OCI-LY7 (cell line): ENCODE measurements at places on chromosomes 12 and 14. TPM values are rescaled to one million over a fixed set of nuclear protein-coding genes. Genes with fewer than 3 reads are reported as not detected.

RNASE3 gene
- total RNA-seq: not detected in 2 replicates

LGMN gene
- total RNA-seq: 22.1 and 26.1 TPM in 2 replicates

HOXC4 gene
- total RNA-seq: 20.0 and 20.1 TPM in 2 replicates

GNB3 gene
- total RNA-seq: 20.4 and 23.7 TPM in 2 replicates

KRT5 gene
- total RNA-seq: 0.74 and 0.91 TPM in 2 replicates

PAH gene
- total RNA-seq: not detected in 2 replicates

IL25 gene
- total RNA-seq: not detected in 2 replicates

ZNF140 gene
- total RNA-seq: 13.1 and 15.7 TPM in 2 replicates

HCAR2 gene
- total RNA-seq: not detected in 2 replicates

SYNE2 gene
- total RNA-seq: 212 and 232 TPM in 2 replicates

PPP4R4 gene
- 0.93 and 1.00 TPM in 2 replicates for total RNA-seq

DNA sequence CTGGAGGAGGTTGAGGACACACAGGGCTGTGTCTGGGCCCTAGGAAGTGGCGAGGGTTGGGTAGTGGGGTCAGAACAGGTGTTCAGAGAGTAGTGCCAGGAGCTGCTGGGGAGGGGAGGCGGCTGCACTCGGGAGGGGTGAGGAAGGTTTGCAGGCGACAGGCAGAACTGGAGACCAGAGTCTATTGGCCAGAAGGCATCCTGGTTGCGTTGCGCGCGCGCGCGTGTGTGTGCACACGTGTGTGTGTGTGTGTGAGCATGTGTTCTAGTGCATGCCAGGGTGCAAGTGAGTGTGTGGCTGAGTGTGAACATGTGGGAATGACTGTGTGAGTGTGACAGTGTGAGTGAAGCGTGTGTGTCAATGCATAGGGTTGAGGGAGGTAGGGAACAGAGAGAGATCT, 86.4 kb downstream of the CCDC92 start:
- no peak for DNase-seq

DNA sequence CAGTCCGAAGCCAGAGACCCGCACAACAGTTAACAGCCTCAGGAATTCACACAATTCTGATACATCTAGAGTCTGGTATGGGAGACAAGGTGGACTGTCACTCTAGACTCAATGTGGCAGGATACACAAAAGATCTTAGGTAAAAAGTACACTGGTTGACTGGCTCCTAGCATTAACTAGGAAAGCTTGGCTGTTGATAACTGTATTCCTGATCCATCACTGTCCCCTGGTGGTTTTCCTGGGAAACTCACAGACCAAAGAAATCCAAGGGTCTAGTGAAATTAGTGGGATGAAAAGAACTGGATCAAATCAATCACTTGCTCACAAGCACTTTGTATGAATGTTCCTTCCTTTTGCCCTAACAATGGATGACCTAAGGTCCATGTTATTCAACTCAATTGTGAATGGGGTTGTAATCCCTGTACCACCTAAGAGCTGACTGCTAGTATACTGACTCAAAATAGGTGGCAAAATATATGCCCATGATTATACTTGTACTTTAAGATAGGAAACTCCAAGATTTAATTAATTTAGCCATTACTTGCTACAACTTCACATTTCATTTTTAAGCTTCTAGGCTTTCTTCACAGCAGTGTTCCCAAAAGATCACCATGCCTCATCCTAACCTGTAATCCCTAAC, 14.0 kb downstream of the NPC2 start:
- DNase-seq: peak; percentile 11

GRCh38 chr12:111330800-111331752, 37.8 kb downstream of the PHETA1 start:
- DNase-seq: peak; percentile 61

GRCh38 chr12:42056130-42056529, 88.5 kb downstream of the GXYLT1 start:
- DNase-seq: peak; percentile 56

GRCh38 chr12:95896846-95897245, 38.1 kb downstream of the SNRPF start:
- no peak for DNase-seq

DNA sequence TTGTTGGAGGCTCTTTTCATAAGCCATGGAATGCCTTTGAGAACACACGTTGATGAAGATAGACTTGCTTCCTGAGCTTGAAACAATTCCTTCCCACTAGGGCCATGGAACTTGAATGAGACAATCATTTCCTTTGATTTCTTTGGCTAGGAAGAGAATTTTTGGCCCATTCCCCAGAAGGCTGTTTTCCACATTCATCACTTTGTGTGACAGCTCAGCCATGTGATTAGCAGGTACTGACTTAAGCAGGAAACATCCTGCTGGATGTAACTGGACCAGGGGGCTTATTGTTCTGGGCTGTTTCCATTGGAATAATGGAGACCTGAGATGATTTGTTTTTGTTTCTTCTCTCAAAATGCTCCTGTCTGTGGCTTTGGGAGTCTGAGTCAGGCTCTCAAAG, 469.8 kb upstream of the SEL1L start:
- DNase-seq: no peak

GRCh38 chr14:87847216-87847755, 145.7 kb downstream of the GALC start:
- DNase-seq: no peak

DNA sequence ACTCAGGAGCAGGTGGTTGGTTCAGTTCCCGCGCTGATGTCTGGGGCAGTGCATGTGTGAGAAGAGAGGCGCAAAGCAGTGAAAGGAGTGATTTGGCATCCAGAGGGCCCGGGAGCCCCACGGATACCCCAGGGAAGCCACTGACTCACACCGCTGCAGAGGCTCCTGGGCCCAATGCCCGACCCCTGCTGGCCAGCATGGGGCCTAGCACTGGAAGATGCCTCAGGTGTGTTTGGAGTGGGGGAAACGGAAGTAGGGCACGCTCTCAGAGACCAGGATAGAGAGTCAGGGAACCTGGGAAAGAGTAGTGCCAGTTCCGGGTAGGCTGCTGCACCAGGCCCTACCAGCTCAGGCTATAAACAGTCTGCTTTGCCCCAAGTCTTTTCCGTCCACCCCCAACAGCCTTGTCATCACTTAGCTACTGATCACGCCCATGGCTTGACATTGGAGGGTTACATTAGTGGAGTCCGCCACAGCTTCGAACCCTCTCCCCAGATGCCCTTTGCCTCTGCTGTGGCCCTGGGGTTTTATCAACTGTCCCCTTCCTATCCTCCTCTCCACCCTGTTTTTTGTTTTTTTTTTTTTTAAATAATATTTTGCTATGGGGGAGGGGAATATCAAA, 9.5 kb upstream of the CSAD start:
- DNase-seq: peak; percentile 57

DNA sequence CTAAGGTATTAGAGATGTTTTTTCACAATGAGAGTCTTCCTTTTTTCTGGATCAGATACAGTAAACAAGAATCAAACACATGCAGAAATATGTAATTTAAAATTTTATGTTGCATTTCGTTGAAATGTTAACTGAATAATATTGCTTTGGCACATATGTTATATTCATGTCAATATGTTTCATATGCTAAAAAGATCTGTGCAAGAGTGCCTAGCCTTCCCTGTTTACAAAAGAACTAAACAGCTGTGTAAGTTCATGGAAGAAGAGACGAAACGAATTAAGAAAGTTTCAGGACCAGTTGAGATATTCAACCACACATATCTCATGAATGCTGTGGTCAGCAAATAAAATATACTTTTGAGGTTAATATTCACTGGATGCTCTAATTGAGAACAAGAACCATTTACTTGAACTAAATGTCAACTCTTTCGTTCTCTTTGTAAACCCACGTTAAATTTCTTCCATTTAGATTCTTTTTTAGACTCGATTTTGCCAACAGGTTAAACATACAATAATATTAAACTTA, 289.5 kb downstream of the FOXG1 start:
- DNase-seq: no peak

- DNase-seq: no peak
These were observed 473.9 kb downstream of the TRHDE start for GRCh38 chr12:72746048-72746447.

DNA sequence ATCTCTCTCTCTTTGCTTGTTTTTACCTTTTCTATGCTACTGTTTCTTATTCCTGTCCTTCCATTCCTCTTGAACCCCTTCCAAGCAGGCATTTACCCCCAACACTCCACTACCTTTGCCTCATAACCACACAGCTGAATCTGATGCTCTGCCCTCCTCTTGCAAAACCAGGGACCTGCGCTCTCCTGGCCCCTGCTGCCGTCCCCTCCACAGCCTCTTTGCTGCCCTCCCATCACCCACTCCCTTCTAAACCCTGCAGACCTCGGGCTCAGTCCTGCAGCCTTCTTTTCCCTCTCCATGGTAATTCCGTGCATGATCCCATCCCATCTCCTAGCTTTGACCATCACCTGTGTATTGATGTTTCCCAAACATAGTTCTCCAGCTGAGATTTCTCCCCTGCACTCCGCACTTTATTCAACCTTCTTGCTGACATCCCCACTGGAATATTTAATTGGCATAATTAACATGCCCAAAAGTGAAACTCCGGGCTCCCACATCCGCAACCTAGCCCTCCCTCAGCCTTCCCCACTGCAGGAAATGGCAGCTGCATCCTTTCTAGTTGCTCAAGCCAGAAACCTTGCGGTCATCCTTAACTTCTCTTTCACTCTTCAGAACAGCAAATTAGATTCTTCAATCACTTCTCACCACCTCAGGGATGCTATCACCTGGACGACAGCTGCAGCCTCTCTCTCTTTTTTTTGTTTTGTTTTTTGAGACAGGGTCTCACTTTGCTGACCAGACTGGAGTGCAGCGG, 16.0 kb downstream of the FIGNL2 start:
- DNase-seq: peak; percentile 46

DNA sequence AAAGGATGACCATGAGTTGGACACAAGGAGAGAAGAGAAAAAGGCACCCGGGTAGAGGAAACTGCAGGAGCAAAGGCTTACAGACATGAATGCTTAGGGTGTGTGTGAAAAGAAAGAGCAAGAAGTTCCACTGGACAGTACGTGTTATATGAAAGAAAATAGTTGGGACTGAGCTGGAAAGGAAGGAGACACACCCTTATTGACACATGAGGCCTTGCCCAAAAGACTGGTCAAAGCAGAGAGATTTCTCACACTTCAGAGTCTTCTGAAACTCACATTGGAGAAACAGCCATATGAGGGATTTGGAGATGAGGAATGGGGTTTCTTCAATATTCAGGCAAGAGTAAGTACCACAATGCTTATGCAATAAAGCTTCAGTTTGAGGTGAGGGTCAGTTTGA, 56.0 kb downstream of the TTC9 start:
- DNase-seq: no peak

DNA sequence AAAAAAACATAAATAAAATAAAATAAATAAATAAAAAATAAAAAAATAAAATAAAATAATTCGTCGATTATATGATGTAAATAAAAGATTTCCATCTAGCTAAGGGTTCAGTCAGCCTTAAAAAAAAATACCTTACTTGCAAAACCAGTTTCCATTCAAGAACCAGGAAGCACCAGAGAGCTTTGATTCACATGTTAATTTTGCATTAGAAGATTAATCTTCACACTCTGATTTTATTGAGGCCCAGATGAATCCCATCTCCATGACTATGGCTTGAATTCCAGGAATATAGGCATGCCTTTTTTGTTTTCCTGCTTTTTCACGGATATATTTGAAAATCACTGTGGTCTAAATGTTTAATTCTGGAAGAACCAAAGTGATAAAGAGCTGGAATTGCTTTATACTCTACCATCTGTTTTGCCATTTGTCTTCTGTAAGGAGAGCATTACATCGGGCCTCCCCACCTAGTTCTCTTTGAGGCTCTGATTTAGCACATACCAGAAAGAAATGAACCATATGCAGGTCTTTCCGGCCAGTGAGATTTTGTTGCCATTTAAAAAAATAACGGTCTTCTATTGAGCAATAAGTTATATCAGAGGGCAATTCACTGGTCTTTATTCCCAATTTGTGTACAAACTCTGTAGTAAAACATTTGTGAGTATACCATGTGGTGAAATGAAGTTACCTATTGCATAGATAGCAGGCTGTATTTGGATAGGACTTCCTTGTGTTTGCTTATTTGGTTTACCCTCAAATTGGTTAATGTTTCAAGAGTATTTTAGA, 175.5 kb downstream of the AEBP2 start:
- no peak for DNase-seq

- no peak for DNase-seq
These were observed 23.2 kb upstream of the RIN3 start for GRCh38 chr14:92490239-92490959.

DNA sequence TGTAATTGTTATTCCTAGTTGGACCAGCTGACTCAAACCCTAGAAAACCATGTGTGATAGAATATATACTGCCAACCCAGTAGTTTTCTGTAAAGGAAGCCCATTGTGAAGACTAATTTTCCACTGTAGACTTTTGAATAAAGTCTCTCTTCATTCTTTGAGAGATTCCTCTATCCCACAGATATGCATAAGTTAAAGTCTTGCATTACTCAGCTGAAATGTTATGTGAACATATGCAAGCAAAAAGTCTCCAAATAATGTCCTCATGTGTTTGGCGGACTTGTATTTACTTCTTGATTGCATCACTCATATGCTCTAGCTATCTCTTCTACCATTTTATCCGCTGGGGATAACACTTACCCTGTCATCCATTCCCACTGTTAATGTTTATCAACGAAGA, 35.1 kb upstream of the OTOGL start:
- DNase-seq: no peak

DNA sequence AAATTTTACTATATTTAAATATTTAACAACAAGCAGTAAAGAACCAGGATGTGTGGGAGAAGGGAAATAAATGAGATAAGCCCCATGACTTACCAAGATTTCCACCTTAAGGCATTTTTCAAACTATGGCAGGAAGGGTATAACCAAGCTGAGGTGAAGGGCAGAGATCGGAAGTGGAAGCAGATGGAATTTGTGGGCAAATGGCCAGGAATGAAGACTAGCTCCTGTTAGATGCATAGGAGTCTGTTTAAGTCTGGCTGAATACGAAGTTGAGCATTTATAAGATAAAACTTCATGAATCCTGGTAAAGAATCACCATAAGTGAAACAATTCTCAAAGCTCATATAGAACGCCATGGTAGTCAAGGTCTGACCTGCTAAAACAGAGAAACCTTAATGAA, 163.5 kb downstream of the DIO2 start:
- DNase-seq: no peak

DNA sequence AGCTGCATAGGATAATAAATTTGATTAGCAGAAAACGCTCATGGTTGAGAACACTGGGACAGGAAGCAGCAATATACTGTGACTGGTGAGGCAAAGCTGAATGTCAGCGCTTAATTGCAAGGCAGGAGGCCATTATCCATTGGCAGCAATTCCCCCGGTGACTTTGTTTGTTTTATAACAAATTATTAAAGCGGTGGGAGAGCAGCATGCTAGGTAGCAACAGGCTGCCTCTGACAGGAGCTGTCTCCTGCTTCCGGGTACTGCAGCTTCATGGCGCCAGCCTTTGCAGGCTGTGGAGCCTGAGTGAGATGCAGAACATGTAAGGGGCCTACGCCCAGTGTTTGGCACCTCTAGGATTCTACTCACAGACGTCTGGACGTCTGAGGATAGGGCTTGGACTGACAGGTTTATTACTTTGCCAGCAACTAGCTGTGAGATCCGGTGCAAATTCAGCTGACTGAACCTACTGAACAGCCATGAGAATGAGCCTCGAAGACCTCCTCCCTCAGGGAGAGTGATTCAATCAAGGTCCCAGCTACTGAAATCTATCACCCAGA, 82.1 kb upstream of the SSTR1 start:
- DNase-seq: peak; percentile 92

- DNase-seq: no peak
These were observed 138.2 kb upstream of the LHX5 start for GRCh38 chr12:113609692-113610469.
